Right ventricle myocardium inferior (tissue), 1 donor: ENCODE measurements at places on chromosomes 2 and 18.

DNA sequence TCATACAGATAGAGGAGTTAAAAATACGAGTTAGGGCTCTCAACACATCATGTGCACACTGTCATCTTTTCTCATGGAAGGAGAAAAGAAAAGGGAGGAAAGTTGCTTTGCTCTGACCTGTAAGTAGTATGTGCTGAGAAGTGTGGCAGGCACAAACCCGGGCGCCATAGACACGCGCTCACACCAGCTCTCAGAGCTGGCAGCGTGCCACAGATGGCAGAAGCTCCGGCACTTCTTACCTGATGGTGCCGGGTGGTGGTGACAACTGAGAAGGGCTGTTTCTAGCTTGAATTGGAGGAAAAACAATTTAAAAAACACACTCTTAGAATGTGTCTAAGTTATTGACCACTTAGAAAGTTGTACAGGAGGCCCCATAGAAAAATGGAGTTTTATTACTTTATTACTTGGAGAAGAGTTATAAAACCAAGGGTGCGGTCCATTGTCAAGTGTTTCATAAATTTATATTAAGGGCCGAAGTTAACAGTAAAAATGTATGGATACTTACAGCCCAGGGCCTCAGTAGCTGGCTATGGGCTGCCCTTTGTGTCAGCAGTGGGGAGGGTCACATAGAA lies 92.2 kb downstream of the DPP4 start:
- DNase-seq, result no peak

GRCh38 chr2:36507408-36507812 lies 90.6 kb downstream of the FEZ2 start:
- no peak for DNase-seq

DNA sequence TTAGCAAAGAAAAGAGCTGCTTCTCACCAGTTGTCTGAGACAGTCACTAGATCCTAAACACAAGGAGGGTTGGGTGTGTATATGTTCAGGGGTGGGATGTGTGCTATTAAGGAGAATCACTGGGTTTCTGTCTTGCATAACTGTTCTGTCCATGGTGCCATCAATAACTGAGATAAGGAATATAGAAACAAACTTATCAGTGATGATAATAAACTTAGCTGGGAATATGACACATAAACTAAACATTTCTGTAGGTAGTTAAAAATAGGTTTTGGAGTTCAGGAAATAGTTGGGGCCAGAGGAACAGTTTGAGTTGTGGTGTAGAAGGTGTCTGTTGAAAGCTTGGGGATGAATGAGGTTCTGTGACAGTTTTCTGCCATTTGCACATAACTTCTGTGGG lies 17.4 kb downstream of the NAPG start:
- no peak for DNase-seq

DNA sequence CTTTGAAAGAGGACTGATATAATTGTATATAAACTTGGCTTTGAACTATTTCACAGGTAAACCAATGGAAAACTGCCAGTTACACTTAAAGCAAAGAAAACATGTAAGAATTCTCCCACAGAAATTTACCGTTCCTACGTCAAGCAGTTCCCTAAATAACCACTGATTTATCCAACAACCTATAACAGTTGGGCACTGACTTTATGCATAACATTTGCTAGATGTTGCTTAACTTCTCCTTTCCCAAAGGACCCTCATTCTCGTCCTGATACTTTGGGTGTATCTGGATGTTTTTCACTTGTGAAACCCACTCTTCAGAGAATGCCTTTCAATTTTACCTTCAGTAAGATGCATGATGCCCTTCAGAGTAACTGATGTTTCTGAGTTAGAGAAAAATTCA lies 43.8 kb downstream of the STAT1 start:
- DNase-seq, result no peak

DNA sequence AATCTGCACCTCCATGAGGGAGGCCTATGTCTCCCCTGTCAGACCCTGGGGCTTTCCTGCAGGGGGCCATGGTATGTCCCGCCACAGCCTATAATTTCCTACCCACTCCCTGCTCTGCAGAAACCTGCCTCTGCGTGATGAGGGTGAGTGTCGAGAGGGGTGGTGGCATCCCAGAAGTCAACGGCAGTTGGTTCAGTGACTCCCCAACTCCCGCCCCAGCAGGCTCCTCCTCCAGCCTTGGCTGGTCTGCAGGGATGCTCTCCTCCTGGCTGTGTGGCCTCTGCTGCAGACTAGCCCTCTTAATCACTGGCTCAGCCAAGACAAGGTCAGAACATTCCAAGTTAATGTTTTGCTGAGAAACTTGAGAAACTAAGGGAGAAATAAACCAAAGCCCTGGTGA lies 13.3 kb downstream of the CELF4 start:
- DNase-seq, result no peak

- DNase-seq, result no peak
Measured at GRCh38 chr18:5759194-5759593, 136.1 kb downstream of the TMEM200C start.

- DNase-seq, result no peak
Measured at GRCh38 chr2:114543236-114543766, 100.9 kb downstream of the DPP10 start.
